ENCODE measurements at places on chromosomes 7 and 10.

GRCh38 chr7:50771120-50772002, 11.3 kb downstream of the GRB10 start:
- DNase-seq = no peak

DNA sequence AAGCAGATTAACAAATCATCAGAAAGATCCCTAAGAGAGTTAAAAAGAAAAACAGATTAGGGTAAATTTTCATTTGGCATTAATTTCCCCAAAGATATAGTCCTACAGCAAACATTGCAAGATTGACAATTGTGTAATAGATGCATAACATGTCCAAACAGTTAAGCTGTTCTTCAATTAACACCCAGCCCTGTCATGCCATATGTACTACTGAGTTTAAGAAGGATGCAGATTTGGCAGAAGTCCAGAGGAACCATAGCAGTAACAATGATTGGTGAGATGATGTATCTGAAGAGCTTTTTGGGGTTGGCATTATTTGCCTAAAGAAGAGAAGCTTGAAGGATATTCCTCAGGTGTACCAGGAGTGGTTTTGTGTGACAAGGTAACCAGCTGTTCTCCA, 287.6 kb downstream of the LRMDA start:
- DNase-seq = no peak

- no peak for DNase-seq
Measured at GRCh38 chr10:112369495-112370423, 4.2 kb upstream of the ACSL5 start.

DNA sequence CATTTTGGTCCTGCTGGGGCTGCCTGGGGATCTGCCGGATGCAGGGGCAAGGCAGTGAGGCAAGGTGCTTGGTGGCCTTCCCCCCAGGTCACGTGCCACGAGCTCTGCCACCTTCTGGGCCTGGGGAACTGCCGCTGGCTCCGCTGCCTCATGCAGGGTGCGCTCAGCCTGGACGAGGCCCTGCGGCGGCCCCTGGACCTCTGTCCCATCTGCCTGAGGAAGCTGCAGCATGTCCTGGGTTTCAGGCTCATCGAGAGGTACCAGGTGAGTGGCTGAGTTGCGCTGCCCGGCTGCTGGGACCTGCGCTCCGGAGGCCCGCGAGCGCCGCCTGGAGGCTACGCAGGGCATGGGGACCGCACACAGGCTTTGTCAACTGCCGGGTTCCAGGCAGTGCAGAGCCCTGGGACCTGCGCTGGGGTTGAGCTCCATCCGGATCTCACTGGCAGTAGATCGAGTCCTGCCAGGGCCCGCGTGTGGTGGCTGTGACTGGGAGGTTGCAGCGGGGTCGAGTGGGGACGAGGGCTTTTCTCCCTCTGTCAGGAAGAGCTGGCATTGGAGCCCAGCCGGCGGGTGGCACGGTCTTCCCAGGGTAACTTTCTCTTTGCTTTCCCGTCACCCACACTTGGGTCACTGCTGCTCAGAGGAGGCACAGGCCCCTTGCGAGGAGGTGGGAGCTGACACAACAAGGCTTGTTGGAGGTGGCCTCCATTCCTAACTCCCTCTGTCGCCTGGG, 21.7 kb downstream of the AMZ1 start:
- DNase-seq = no peak

- no peak for DNase-seq
Measured at GRCh38 chr7:124764847-124765400, 668 bp downstream of the GPR37 start.

DNA sequence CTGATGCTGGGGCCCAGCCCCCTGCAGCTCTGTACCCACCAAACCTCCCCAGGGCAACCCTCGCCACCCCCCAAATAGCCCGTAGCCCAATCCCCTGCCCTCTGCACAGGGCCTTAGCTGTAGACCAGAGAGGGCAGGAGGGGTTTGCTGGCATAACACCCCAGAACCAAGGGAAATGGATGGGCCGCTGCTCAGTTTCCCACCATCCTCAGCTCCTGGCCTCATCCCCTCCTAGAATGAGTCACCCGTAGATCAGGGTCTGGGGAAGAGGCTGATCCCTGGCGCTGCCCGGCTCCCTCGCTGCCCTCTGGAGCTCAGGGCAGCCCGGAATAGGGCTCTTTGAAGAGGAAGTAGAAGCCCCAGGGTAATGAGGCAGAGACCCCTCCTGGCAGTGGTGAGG, 31.2 kb downstream of the LDB3 start:
- no peak for DNase-seq

DNA sequence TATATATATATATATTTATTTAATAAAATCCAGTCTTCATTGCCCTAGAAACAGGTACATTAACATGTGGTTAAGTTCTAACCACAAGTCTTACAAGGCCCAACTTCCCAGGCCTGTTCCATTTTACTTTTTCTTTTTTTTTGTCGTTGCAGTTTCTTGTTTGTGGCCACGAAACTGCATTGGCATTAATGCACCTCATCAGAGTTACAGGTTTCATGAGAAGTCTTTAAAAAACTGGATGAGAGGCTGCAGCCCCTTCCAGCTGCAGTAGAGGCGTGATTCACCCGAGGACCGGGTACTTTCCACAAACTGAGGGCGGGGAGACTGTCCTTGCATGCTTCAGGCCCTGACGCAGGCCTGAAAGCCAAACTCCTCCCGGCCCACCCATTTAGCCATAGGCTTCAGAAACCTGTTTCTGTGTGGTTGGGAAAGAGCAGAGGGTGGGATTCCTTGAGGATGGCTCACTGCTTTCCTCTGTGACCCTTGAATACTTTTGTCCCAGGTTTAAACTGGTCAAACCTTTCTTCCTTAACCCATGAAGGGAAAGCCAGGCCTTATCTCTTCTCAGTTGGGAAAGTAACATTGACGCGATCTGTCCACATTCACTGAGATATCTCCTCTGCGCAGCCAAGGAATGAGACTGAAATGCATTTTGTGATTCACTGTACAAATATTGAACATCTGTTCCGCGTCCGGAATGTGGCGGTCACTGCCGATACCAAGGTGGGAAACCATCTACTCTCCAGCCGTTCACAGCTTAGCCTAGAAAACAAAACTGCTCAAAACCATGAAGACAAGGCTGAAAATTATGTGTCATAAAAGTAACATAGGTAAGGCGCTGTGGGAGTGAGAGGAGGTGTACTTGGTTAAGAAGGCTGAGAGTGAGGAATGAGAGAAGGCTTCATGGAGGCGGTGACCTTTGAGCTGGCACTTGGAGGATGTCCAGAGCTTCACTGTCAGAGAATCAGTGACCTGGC, 311.7 kb downstream of the GATA3 start:
- no peak for DNase-seq

- DNase-seq = no peak
Measured at GRCh38 chr10:9140373-9140772, 1085.9 kb downstream of the GATA3 start.

DNA sequence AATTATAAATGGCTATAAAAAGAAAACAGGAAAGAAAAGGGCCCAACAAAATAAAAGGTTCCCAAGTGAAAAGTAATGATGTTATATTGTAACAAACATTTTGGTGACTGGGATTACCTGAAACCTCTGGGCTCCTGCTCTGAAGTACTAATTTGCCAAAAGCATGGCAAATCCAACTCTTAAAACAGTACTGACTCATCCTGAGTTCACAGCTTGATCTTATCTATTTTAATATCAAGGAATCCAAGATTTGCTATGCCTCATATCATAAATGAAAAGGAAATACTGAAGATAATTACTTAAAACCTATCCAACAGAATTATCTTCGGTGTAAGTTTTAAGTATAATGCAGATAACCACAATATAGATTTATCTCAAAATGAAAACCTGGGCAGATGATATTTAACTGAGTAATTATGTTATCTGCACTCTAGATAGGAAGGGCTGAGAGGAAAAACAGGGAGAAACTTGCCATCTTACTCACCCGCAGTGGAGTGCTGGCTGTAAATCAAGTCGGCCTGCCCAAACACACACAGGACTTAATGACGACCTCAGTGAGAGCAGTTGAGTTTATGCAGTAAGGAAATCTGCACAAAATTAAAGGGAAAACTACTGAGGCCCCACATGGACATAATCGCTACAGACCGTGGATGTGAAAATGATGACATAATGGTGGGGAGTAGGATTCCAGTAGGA, 48.4 kb downstream of the MPP7 start:
- no peak for DNase-seq
